Suppressor macrophage (primary cell): ENCODE measurements at places on chromosomes 5 and 9.

- DNase-seq: no peak
Observed at GRCh38 chr5:158619083-158619788, 480.5 kb downstream of the EBF1 start.

DNA sequence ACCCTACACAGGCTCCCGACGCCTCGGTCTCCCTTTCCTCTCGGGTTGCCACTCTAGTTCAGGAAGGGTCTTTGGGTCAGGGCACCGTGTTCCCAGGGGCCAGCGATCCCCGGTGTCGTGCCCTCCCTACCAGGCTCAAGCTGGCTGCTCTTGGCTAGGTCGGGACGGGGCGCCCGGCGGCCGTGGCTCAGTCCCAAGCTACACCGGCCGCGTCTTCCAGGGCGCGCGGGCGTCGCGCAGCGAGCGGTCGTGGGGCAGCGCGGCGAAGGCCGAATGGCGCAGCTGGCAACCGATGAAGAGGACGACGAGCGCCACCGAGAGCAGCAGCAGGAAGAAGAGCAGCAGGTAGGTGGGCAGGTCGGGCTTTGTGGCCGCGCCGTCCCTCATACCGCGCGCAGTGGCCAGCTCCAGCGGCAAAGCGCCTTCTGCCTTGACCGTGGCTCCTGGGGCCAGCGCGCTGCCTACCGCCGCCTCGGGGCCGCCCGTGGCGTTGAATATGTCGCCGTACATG, 892 bp downstream of the SMIM32 start:
- no peak for DNase-seq

DNA sequence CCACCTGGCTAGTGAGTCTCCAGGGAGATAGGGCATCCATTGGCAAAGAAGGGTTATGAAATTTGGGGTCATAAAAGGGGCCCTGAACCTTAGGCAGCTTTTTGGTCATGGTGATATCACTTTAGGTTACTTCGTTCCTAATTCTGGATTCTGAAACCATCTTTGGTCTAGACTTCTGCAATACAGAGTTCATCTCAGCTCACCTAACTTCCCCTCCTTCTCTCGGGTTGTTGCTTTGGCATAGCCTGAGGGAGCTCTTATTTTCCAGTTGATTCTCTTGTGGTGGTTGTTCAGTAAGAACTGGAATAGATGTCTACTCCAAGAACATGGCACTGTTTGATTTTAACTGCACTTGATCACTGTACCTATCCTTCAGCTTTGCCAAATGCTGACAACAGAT, 148.9 kb upstream of the RUSC2 start:
- no peak for DNase-seq

GRCh38 chr9:76441551-76442322, 17.2 kb upstream of the GCNT1 start:
- DNase-seq: no peak

GRCh38 chr5:123285122-123286023, 137.8 kb downstream of the CEP120 start:
- DNase-seq: no peak

- no peak for DNase-seq
Observed at GRCh38 chr5:37133939-37134338, 115.2 kb downstream of the CPLANE1 start.

DNA sequence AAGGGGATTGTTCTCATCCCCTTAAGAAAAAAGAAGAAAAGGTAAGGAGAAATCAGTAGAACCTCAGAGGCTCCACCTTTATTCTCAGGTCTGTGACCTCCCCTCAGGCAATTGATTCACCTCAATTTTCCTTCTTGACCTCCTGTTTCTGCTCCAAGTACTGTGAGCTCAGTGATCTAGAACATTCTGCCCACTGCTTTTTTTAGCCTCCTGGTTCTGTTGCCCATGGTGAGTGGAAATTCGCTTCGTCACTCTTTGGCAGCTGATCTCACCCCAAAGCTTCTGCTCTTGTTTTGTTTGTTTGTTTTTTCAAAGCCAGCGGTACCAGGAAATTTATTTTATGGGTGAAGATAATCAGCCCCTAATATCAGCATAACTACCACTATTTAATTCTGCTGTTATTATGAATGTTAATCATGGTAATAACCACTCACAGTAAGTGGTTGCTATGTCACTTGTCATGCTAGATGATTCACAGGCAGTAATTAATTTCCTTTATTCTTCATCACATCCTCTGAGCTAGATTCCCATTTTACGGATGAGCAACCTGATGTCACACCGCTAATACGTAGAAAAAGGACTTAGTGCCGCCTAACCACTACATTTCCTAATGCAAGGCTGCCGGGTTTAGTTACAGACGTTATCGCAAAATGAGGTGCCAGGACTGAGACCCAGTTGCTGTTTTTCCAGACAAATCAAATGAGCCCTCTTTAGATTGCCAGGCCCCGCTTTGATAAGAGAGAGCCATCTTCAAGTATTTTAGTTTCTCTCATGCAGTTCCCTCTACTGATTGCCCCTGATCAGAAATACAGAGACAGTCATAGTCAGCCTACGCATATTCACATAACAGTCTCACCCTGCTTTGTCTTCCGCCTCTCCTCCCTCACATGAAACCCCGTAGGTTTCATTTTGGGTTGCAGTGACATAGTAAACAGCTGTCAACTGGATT, 78.2 kb downstream of the CYFIP2 start:
- no peak for DNase-seq

DNA sequence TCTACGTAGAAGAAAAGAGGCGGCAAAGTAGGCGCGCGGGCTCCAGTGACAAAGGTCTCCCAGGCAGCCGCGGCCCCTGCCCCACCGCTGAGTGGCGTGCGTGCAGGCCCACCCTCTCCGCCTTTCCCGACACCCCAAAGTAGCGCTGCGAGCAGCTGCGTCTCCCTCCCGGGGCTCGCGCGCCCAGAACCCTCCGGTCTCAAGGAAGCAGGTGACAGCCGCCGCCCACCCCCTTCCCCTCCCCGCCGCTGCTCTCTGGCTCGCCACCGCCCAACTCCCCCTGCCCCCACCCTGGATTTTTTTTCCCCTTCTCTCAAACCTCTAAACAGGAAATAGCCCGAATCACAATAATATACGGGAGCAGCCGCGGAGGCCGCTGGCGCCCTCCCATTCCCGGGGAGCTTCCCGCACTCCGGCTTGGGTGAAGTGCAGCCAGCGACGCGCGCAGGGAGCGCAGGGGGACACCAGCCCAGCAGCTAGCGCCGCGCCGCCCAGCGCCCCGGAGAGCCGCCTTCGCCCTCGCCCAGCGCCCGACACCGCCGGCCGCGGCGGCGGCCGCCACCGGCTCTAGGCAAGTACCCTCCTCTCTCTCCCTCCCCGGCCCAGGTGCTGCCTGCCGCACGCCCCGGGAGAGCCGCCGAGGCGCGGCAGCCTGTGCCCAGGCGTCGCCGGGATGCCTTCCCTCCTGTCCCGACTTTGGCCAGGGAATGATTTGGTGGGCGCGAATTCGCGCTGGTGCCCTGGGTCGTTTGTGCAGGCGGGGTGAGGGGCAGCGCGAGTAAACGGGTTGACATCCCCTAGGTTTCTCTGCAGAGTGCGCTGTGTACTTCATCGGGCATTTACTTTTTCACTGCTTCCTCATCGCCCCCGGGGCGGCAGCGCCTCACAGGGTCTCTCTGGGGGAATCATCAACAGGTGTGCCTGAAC, 52.7 kb upstream of the TJP2 start:
- peak; percentile 40 for DNase-seq

DNA sequence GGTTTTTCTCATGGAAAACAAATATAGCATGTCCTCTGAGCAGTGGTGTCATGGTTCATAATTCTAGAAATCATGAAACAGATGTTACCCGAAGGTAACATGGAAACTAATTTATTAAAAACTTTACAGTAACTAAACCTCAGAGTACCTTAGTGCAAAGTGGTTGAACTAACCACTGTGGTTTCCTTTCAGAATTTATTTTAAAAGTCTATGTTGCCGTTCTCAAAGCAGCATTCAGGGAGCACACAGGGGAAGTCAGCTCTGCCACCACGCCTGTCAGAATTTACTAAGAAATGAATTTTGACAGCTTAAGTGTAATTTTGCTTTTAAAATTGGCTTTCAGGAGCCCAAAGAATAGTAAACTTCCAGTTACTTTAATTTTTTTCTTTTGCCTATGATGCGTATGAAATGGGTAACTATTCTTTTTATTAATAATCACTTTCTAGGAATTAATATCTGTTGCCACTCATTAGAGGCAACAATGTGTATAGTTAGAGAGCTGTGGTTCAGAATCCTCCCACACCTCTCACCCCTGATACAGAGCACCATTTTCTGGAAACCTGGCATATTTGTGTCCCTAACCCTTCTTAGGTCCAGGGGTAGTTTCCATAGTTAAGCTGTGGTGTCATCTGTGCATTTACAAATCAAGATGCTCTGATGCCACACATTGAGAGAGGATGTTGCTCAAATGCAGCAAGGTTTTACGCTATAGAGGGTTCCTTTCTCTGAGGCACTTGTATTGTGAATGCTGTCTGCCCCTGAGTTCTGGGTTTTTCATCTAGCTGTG, 202.6 kb downstream of the ZSWIM6 start:
- no peak for DNase-seq
